Activated CD4-positive, CD25-positive, alpha-beta regulatory T cell (primary cell): ENCODE measurements at places on chromosomes 1 and 21.

DNA sequence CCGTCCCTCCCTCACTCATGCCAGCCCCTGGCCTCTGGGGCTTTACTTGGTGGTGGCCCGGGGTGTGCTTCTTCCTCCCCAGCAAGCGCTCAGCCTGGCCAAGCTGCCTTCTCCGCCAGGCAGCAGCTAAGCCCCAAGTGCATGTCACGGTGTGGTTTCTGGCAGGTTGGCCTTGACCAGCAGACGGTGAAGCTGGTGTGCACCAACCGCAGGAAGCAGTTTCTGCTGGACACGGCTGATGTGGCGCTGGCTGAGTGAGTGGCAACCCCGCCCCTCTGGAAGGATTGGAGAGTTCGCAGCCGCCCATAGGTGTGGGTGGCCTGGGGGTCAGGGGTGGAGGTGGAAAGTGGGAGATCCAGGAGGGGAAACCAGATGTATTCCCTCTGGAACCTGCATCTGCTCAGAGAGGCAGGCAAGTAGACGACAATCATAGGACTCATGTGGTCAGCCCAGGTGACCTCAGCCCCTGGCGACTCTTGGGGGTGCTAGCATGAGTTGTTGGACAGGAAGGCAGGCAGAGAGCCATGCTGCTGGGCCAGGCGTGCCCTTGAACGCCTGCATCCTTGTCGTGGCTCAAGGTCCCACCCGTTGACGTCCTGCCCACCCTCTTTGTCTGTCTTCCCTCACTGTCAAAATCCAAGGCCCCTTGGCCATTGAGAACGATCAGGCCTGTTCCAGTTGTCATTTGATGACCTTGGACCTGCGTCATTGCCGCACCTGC, 7.0 kb upstream of the SLC25A34 start:
- DNase-seq, result no peak

GRCh38 chr1:36440044-36440443, 10.2 kb downstream of the OSCP1 start:
- no peak for DNase-seq

DNA sequence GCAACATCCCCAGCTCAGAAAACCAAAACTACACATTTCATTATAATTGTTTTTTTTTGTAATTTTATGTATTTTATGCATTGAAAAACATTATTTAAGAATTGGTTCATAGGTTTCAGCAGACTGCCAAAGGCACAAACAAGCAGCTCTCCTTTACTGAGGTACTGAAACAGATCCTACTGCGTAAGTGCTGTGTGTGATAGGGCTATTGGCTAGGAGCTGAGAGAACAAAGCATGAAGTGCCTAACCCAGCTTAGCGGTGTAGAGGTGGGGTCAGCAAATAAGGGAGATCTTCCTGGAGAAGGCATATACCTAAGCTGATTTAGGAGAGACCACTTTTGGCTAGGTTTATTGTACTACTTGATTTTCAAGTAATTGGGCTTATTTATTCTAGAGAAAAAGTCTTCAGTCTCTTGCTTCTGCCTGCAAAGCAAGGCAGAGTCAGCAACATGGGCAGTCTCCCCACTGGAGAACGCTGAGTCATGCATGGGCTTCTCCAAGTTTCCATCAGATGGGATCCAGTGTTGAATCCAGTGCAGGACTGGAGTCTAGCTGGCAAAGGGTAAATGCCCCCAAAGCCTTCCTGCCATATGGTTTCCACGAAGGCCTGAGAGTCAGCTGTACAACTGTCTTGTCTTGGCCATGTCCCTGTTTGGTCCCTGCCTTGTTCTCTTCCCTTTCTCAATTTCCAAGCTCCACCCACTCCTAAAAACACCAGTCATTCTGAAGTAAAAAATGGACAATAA, 18.0 kb upstream of the YTHDF2 start:
- DNase-seq, result no peak

DNA sequence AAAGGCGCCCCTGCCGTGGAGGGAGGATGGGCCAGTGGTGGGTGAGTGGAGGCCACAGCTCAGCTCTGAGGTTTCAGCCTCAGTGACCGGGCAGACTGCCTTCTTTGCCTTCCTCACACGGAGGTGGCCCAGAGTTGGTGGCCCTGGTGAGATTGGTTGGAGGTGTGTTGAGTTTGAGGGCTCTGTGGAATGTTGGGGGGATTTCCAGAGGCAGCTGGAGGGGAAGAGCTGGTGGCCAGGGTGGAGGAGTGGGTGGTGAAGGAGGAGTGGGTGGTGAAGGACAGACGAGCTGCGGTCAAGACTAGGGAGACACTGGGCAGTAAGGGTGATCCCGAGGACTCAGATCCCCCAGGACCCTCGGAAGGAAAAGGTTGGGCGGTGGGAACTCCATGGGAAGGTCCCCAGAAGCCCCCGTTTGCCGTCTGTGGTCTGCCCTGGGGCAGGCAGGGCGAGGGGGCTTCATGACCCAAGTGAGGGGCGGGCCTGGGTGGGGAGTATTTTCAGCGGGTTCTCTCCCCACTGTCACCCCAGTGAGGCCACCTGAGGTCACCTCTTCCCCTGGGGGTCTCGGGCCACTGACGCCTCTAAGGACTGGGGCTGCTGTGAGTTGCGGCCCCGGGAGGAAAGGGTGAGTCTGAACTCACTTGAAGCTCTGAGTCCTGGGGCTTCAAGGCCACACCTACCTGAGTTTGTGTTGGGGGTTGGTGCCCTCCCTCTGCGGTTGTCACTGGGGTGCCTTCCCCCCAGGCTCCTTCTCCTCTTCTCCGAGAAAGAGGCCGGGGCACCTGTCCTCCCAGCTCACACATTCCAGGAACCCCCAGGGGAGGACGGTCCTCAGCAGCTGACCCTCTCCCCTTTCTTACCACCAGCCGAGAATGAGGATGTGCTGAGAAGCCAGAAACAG, 22.7 kb upstream of the PIK3CD start:
- peak; percentile 22 for DNase-seq

DNA sequence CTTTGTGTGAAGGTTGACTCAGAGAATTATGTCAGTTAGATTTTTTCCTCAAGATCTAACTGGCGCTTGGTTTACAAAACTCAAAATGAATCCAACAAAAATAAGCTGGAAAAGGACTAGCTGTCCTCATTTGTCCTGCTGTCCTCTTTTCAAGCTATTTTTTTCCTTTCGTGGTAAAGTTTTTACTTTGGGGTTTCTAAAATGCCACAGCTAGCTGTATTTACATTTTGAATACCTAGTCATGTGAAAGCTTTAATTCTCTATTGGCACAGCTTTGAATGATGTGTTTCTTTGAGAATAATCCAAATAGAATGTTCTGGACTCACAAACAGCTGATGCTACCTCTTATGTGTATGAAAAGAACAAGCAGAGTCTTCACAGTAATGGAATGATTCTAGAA, 673.6 kb upstream of the NR5A2 start:
- no peak for DNase-seq
